ENCODE measurements at places on chromosomes 3 and 15.
A peak's percentile ranks its signal among the peaks of the same experiment; 100 is the strongest.

GRCh38 chr3:141081141-141081795, 30.1 kb downstream of the SPSB4 start:
- DNase-seq = no peak

GRCh38 chr15:93129702-93130488, 40.9 kb upstream of the RGMA start:
- DNase-seq = no peak

- no peak for DNase-seq
Measured at GRCh38 chr3:61774279-61774890, 213.0 kb downstream of the PTPRG start.

GRCh38 chr15:95837341-95838004, 493.0 kb upstream of the NR2F2 start:
- DNase-seq = no peak

DNA sequence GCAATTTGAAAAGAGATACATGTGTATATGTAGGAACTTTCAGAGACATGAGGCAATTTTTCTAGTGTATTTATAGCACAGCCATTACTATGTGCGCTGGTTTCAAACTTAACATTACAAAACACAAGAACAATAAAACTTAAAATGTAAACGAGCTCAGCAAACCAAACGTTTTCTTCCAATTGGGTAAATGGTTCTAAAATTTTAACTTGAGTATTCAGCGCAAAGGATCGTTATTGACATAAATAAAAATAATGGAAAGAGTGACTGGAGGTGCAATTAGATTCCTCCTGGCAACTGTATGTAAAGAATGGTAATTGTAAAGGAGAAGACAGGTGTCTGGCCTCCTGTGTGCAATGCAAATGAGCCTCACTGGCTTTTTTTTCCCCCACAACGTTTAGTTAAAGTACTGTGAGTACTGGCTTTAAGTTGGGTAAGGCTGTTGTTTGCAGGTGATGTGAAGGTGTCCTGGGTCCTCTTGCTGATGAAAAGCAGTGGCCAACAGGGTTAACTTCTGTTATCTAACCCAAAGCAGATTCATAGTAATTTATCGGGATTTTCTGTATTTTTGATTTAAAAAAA, 14.1 kb upstream of the GADL1 start:
- DNase-seq = no peak

- DNase-seq = no peak
Measured at GRCh38 chr15:60540002-60540651, 61.2 kb upstream of the ICE2 start.

DNA sequence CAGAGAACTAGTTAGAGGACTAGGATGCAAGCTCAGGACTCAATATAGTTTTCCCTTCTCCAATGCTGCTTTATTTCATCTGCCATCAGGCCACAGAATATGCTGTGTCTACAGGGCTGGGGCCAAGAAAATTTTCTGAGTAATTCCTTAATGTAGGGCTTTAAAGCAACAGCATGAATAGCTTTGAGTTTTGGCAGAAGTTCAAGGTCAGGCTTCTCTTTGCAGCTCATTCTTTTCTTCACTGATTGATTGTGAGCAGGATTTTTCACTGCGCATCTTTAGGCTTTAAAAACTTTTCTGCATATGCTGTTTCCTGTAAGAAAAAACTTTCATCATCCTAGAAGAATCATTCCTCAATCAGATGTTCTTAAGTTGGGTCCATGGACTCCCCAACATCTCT, 4.6 kb downstream of the TMEM108 start:
- DNase-seq = no peak

DNA sequence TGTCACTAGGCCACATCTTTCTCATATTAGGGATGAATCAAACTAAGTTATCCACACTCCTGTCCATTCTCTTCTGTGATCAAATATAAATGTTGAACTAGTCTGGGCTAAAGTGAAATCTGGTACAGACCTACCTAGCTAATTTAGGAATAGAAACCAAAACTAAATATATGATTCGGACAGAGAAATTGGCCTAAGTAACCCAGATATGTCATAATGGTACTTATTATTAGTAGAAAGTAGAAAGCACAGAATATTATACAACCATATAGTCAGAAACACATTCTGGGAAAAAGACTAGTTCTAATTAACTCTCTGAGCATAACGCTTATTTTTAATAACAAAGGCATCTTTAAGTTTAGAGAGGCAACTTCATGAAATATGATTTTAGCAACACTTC, 389.0 kb downstream of the LSAMP start:
- no peak for DNase-seq

DNA sequence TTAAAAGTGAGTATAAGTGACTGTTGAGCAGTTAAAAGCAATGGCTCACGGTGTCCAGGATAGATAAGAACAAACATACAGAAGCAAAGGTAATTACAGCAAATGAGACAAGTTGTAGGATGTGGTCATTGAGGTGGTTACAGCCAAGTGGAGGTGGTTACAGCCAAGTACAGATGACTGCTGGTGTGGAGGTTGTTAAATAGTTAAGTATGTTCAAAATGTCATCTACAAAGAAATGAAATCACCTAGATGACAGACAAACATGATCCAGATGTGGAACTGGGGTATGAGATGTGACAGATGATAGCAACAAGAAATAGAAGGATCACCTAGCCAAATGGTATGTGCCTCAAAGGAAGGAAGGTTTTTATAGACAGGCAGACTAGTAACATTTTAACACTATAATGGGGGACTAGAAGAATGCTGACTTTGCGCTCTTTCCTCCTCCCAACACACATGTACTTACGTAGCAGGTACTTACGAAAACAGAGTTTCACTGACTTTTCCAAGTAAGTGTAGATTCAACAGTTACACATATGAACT, 6.8 kb upstream of the ANKRD28 start:
- no peak for DNase-seq

GRCh38 chr15:40762919-40763800, 708 bp upstream of the GCHFR start:
- DNase-seq = peak; percentile 26

GRCh38 chr3:144263706-144264105, 292.1 kb downstream of the DIPK2A start:
- DNase-seq = no peak

DNA sequence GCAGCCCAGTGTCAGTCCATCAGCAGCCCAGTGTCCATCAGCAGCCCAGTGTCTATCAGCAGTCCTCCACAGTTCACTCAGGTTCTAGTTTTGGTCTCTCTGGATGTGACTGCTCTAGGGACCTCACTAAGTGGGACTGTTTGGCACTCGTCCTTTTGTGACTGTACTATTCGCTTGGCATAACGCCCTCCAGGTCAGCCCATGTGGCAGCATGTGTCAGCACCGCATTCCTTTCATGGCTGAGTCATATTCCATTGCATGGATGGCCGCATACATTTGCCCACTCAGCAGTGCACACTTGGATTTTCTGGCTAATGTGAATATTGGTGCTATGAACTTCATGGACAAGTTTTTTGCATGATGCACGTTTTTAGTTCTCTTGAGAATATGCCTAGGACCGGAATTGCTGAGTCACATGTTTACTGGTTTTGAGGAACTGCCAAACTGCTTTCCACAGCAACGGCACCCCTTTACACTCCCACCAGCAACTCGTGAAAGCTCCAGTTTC, 16.4 kb downstream of the CHST13 start:
- DNase-seq = no peak

- DNase-seq = no peak
Measured at GRCh38 chr3:189214651-189215050, 42.9 kb downstream of the TPRG1 start.

GRCh38 chr3:70201975-70202374, 110.5 kb downstream of the MDFIC2 start:
- no peak for DNase-seq

DNA sequence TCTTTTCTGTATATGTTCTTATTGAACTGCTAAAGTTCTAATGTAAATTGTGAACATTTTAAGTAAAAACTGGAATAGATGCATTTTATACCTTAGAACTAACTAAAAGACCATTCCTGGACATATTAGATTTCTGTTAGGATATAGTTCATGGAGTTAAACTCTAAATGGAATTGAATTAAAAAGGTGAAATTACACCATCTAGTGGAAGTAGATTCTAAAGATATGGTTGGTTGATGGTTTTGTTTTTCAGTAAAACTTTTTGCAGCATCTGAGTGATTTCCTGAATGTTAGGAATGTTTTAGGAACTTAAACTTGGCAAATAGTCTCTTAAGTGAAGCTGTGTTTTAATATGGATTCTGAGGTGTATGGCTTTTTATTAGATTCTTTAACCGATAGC, 96.8 kb downstream of the SLMAP start:
- no peak for DNase-seq

- no peak for DNase-seq
Measured at GRCh38 chr3:42608581-42608980, 8.1 kb downstream of the NKTR start.

- DNase-seq = no peak
Measured at GRCh38 chr15:63640146-63640545, 43.0 kb downstream of the FBXL22 start.

GRCh38 chr3:108100906-108101660, 10.3 kb upstream of the CD47 start:
- no peak for DNase-seq

DNA sequence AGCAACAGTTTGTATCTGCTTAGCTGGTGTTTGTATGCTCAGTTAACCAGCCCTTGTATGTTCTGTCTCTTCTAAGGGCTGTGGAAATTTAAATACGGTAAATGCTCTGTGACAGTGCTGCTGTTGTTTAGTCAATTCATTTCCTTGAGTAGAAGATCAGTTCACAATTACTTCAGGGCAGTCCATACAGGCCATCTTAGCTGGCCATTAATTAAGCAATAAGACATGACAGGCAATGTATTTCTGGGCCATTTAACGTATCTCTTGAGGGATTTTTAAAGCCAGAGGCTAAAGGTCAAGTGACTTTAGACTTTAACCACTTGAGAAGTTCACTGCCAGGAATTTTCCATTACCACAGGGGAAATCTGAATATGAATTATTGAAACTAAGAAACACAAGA, 351.8 kb downstream of the ZIC1 start:
- no peak for DNase-seq

GRCh38 chr3:170037463-170038433, at the start of gene GPR160:
Gene GPR160, plus strand, starts transcription at chr3:170037995. Its CDS starts 45,978 bp downstream, at chr3:170083973.
- peak; percentile 69 for DNase-seq

DNA sequence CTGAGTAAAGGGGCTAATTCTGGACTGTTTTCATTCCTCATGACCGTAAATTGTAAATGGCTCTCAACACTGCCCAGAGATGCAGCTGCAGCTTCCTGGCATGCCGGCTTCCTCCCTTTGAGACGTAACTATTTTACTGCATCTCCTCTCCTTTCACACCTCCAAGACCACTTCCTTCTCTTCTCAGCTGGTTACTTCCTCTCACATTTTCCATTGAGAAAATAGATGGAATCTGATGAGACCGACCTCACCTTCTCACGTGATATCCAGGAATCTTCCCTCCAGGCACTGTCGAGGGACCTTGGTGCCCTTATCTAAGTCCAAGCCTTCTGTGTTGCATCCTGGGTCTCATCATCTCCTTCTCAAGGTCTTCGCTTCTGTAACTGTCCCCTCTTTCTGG, 12.7 kb downstream of the LYSMD4 start:
- DNase-seq = no peak

GRCh38 chr3:124351430-124352148, 359.7 kb upstream of the ROPN1 start:
- no peak for DNase-seq

DNA sequence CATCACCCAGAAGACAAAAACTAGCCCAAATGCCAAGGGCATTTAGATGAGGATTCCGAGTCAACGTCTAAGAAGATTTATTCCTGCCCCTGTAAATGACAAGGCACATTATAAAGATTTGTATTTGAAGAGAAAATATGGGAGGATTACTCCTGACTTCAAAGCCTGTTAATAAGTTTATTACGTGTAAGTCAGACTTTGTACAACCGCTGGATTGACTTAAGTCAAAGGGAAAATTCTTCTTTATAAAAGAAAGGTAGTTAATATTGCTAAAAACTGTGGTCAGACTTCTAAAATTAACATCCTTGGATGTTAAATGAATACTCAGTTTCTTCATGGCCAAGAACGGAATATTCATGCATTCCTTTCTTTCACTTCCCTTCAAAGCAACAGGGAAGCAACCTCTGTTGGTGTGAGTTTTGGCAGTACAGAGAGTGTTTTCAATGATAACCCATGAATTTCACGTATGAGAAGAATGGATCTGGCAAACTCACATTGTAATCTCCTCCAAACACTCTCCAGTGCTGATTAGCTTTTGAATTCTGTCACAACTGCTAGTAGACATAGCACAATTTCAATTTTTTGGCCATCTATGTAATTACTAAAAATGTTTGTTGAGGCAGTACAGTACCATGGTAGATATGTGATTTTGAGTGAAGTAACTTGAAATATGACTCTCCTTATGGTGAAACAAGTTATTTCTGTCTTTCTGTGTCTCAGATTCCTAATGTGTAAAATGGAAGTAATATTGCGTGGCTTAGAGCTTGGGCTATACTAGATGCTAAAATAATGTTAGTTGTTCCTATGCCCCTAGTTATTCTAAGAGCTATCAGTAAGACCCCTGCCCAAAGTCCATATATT, 62.0 kb downstream of the PLD1 start:
- no peak for DNase-seq

- DNase-seq = no peak
Measured at GRCh38 chr3:165799026-165799425, 38.2 kb downstream of the BCHE start.

- no peak for DNase-seq
Measured at GRCh38 chr3:34884007-34884406, 755.3 kb upstream of the ARPP21 start.

GRCh38 chr15:51137024-51137423, 42.3 kb upstream of the TNFAIP8L3 start:
- no peak for DNase-seq

DNA sequence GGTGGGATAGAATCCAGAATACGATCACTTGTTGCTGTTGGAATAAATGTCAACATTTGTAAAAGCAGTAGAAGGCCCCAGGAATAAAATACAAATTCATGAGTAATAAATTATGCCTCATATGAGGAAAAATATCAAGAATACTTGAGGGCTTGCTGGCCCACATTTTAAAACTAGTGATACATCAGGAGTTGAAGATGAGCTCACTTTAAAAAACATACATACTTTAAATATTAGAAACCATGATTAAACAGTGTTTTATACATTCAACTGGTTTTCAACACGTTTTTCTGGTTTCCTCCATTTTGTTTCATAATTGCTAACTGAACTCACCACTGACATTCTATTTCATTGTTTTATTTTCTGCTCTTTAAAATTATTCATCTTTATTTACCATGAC, 141.4 kb downstream of the TFG start:
- no peak for DNase-seq

DNA sequence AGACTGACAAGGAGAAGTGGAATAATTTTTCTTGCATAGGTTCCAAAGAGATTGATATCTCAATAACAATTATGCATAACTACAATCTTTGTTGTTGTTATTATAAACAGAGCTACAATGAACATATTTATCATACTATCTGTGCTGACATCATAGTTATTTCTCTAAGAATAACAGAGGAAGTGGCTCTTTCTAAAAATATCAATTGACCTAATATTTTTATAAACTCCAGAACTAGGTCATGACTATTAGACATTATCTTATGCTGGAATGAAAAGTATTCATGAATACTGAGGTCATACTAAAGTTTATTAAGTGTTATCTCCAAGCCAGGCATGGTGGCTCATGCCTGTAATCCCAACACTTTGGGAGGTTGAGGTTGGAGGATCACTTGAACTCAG, 114.1 kb downstream of the DCLK3 start:
- no peak for DNase-seq

All from activated T-helper 1 cell treated with anti-CD3 and anti-CD28 coated beads, Interleukin-2, amount 50 U/mL, for 16 hours (primary cell).